ENCODE measurements at places on chromosomes 3 and 15.

DNA sequence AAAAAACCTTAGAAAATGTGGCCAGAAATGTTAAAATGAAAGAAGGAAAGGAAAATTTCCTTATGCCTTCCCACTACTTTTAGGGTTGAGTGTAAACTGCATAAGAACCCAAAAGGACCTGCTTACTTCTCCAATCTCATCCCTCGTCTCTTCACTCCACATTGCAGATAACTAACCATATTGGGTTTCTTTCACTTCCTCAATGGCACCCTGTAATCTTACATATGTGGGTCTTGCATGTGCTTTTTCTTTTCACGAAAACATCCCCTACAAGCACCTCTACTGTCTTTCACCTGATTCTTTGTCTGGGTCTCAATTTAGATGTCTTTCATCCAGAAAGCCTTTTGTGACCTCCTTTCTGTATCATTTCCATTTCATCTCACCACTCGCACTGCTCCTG lies 23.1 kb downstream of the EOMES start:
- DNase-seq = no peak

- DNase-seq = no peak
These were observed 1.9 kb downstream of the TBL1XR1 start for GRCh38 chr3:177195242-177195991.

GRCh38 chr15:64851503-64851840 lies 9.8 kb downstream of the PLEKHO2 start:
- no peak for DNase-seq

DNA sequence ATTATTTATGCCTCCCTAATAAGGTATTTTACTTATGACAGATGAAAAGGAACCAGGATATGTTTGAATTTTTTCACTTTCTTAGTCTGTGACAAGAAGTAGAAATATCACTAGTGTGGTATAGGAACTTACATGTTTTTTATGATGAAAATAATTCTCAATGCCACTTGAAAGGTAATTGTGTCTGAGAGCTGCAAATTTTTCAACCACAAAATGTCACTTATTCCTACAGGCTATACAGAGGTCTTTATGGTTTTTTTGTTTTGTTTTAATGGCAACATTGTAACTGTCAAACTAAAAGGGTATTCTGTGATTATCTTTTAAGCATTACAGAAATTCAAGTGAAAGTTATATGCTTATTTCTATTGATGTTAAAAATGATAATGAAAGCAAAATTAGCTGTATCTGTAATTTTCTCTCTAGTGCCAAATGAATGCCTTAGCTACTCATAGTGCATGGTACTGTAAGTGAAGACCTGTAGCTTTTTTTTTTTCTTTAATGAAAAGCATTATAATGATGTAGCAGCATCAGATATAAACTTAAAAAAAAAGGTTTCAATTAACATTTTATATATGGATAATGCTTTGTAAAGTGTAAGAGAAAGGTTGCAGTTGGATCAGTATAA lies 14.7 kb downstream of the FEM1B start:
- no peak for DNase-seq

GRCh38 chr3:12353796-12354525 lies 65.1 kb downstream of the PPARG start:
- no peak for DNase-seq

DNA sequence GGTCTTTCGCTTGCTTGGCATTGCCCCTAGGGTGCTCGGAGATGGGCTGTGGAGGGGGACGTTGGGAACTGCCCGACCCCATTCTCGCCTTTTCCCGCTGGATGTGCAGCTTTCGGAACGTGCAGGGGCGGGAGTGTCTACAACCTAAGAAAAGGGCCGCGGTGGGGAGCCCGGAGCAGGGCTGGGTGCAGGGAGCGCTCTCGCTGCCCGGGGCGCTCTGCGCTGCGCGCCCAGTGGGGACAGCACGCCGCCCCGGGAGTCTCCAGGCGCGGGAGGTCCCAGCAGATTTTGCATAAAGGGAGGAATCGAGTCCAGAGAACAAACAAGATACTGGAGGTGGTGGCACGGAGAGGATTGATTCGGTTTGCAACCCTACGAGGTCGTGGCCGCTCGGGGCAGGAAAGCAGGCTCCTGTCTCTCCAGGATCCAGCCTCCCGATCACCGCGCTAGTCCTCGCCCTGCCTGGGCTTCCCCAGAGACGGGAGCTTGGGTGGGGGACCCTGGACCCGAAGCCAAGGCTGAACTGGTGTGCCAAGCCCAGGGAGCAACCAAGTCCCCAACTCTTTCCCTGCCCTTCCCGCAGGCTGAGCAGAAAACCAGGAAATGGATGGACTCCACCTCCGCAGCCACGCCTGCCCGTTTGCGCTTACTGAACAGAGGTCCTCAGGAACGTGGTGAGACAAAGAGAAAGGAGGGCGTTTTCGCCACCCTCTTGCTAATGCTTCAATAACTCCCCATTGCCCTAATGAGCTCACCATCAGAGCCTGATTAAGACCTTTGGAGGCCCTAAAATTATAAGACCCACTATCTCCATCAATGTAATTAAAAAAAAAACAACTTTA lies 59.7 kb downstream of the NOX5 start:
- DNase-seq = peak; percentile 75

DNA sequence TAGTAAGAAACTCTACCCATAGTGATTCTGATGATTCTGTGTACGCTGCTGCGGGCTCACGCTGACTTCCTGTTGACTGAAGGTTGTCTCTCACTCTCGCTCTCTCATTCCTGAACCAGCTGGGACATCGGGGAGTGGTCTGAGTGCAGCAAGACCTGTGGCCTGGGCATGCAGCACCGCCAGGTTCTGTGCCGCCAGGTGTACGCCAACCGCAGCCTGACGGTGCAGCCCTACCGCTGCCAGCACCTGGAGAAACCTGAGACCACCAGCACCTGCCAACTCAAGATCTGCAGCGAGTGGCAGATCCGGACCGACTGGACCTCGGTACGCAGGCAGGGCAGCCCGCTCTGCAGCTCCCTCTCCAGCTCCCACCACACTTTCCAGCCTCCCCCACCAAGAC lies 63.6 kb upstream of the NR2E3 start:
- no peak for DNase-seq

GRCh38 chr15:47963265-47963664 lies 157.5 kb upstream of the SLC24A5 start:
- DNase-seq = no peak

- DNase-seq = no peak
These were observed 90.5 kb downstream of the DNASE1L3 start for GRCh38 chr3:58120075-58120812.

- no peak for DNase-seq
These were observed 76.3 kb downstream of the CACNA1D start for GRCh38 chr3:53570709-53571108.

GRCh38 chr3:152610622-152611021 lies 224.3 kb upstream of the P2RY1 start:
- no peak for DNase-seq

DNA sequence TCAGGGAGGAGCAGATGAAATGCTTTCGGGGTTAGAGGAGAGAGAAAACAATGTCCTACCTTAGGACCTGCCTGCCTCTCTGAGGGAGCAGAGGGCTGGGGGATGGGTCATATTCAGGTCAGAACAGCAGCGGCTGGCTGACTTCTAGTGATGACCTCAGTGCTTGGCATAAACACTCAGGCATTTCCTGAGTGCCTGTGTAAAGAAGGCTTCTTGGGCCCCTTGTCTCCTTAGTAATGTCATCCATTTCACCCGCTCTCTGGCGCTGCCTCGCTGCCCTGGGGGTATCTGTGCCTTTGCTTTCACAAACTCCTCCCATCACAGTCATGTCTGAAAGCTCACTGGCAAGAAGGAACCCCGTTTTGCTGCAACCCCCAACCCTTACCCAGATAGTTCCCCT lies 82.9 kb upstream of the GSK3B start:
- DNase-seq = no peak

All from left forelimb (tissue), 1 donor.